Stimulated activated CD8-positive, alpha-beta memory T cell treated with anti-CD3 and anti-CD28 coated beads, Interleukin-15, amount 100 ng/mL, for 48 hours (primary cell): ENCODE measurements at places on chromosomes 7 and 10.

- no peak for DNase-seq
These were observed 133.9 kb upstream of the BMPER start for GRCh38 chr7:33771422-33771821.

DNA sequence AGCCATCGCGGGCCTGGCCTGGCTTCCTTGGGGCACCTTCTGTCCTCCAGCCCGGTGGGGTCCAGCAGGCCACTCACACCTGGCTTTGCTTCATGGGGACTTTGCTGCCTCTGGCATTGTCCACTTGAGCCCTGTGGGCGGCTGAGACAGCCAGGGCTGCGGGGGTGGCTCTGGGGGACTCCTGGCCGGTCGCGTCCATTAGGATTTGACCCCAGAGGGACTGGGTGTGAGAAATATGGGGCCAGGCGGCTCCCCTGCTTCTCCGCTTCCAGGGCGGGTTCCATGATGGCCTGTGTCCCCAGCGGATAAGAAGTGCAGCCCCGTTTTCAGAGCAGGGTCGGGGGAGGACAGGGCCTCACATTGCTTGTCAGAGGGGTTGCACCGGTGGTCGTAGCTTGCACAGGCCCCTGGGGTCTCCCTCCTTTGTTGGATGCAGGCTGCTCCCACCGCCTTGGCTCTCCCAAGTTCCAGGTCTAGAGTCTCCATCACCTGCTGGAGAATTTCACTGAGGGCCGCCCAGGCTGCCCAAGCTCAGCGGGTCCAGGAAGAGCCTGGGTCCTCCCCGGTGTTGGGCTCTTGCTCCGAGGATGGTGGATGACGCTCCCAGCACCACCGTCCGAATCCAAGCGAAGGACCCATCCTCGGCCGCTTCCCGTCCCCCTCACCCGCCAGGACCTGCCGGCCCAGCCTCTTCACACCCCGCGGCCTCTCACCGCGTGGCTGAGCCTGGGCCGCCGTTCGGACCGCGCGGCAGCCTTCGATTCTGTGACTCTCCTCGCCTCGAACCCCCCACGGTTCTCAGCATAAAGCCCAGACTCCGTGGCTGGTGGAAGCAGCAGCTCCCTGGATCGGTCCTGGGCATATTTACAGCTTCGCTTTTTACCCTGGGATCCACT is 140.1 kb downstream of the DYNC2I1 start:
- no peak for DNase-seq

- DNase-seq, result no peak
These were observed 62.8 kb downstream of the ADARB2 start for GRCh38 chr10:1674501-1674900.

- no peak for DNase-seq
These were observed 66.7 kb upstream of the NEUROD6 start for GRCh38 chr7:31407178-31407676.

GRCh38 chr7:87574630-87575029 is 26.1 kb downstream of the ABCB1 start:
- DNase-seq, result no peak

- DNase-seq, result no peak
These were observed 114.8 kb upstream of the WDR11 start for GRCh38 chr10:120736377-120736776.
